Activated CD4-positive, alpha-beta memory T cell treated with anti-CD3 and anti-CD28 coated beads for 36 hours (primary cell): ENCODE measurements at places on chromosomes 5 and 9. TPM values are rescaled to one million over a fixed set of nuclear protein-coding genes. Genes with fewer than 3 reads are reported as not detected.

Gene RNF130
- 10.1 TPM for total RNA-seq

Gene NMUR2
- not detected for total RNA-seq

Gene SPINK5
- not detected for total RNA-seq

GRCh38 chr5:68285851-68286611 lies 70.5 kb downstream of the PIK3R1 start:
- peak overlapping the region; percentile 49 for H3K4me3 ChIP-seq
- peak overlapping the region; percentile 84 for H3K27ac ChIP-seq
- H3K27me3 ChIP-seq = no peaks in the 10 kb centered on the region
- no peak for DNase-seq
- peaks cover 36% of the 10 kb centered on the region for H3K36me3 ChIP-seq
- H3K4me1 ChIP-seq = peaks cover 92% of the 10 kb centered on the region

GRCh38 chr5:173880306-173880985 lies 7.7 kb upstream of the CPEB4 start:
- no peak for DNase-seq
- no peak overlapping the region for H3K27ac ChIP-seq
- no peak overlapping the region for H3K4me3 ChIP-seq
- H3K4me1 ChIP-seq = peaks cover 23% of the 10 kb centered on the region

- no peak overlapping the region for H3K4me3 ChIP-seq
- H3K27me3 ChIP-seq = no peaks in the 10 kb centered on the region
- no peaks in the 10 kb centered on the region for H3K36me3 ChIP-seq
Measured at GRCh38 chr5:145666591-145666990, 168.6 kb downstream of the PRELID2 start.

DNA sequence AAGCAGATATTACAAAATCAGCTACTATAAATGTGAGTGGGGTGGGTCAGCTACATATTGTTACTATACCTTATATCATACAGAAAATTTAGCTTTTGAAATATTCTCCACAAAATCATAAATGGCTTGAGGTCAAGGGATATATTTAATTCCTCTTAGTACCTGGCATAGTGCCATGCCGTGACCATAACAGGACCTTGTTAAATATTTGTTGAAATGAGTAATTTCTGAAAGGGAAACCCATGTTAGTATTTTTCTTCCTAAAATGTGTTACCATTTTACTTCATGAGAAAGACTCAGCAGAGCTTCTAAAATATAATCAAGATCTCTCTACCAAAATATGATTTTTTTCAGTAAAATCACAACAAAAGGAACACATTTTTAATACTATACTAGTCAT lies 14.8 kb downstream of the ATP10B start:
- H3K4me3 ChIP-seq = no peak overlapping the region
- peaks cover 2% of the 10 kb centered on the region for H3K36me3 ChIP-seq
- no peak overlapping the region for H3K27ac ChIP-seq
- H3K4me1 ChIP-seq = no peaks in the 10 kb centered on the region
- no peak for DNase-seq
